Activated T-helper 1 cell treated with anti-CD3 and anti-CD28 coated beads, Interleukin-2, amount 50 U/mL, for 16 hours (primary cell): ENCODE measurements at places on chromosomes 16 and 17.

GRCh38 chr17:12530161-12530560, 135.5 kb upstream of the MYOCD start:
- DNase-seq: no peak

- no peak for DNase-seq
These were observed 49.8 kb upstream of the CHMP6 start for GRCh38 chr17:80941743-80942422.

DNA sequence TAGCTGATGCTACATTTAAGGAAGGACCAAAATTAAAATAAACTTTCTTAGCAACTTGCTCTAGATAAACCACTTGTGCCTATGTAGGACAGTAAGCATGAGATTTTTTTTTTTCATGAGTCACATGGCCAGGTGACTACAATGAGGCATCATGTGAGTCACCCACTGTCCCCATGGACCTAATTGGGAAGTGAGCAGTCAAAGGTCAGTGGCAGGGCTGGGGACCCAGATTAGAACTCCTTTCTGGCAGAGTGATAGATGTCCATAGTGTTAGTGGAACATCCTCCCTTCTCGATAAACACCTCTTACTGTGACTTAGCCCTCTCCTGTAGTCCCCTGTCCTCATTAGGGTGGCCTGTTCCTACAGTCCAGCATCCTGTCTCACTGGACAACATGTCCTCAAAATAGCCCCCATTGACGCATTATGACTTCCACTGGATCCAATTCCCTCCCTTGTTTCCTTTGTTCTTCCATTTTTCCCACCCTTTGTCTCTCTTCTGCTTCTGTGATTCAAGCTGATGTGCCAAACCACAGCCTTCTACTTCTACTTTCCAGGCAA, 12.4 kb downstream of the ITGB3 start:
- no peak for DNase-seq

DNA sequence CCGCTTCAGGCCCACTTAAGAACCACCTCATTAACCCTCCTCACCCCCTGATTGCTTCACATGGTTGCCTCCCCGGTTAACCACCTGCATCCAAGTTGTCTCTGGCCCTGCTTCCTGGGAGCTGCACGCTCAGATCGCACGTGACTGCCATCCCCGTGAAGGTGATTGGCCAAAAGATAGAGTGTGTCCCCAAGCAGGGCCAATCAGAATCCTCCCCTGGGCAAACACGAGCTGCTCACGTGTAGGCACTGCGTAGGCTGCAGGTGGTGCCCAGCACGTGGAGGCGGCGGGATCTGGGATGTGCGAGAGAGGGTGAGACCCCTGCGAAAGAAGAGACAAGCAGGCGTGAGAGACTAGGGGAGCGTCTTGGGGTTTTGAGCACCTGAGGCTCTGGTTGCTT, 111.8 kb upstream of the CRHR1 start:
- no peak for DNase-seq

GRCh38 chr17:9860851-9861250, 35.1 kb downstream of the GLP2R start:
- no peak for DNase-seq
